ENCODE measurements at places on chromosomes 7 and 10. TPM values are rescaled to one million over a fixed set of nuclear protein-coding genes. Genes with fewer than 3 reads are reported as not detected.

Gene ASIC3
- 6.0 TPM for total RNA-seq

Gene MSS51
- total RNA-seq, result 0.48 TPM

Gene SRGN
- 91.0 TPM for total RNA-seq

Gene SLC18A3
- total RNA-seq, result not detected

Gene MINDY4
- 2.3 TPM for total RNA-seq

Gene PDE6C
- total RNA-seq, result not detected

Gene LRRC4
- not detected for total RNA-seq

Measured in A549 treated with Hydrocortisone at 1 μM for 4 hours (cell line).